ENCODE measurements at places on chromosomes 4 and X.

DNA sequence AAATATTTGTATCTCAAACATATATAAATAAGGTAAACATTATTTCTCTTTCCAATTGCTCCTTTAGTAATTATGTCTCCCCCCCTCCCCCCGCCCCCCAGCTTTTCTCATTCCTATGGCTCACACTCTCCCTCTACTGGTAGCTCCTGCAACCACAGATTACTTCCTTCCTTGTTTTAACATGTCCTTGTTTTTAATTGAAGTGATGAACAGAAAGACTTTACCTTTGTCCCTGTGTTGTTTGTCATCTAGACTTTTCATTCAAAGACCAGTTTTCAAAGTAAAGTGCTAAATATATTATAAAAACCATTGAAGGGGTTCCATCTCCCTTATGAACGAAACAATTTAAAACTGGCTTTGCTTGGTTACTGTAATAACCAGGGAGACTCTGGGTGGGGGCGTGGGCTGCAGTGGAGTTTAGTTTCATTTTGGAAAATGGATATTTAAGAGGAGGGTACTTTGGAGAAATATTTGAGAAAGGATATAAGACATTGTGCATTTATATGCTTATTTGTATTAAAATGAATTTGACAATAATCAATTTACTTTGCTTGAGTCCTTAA lies 352.9 kb downstream of the RAPGEF2 start:
- no peaks in the 10 kb centered on the region for H3K36me3 ChIP-seq
- H3K4me3 ChIP-seq = no peak overlapping the region
- no peak overlapping the region for H3K27ac ChIP-seq
- no peak for DNase-seq
- H3K27me3 ChIP-seq = peaks cover 9% of the 10 kb centered on the region

DNA sequence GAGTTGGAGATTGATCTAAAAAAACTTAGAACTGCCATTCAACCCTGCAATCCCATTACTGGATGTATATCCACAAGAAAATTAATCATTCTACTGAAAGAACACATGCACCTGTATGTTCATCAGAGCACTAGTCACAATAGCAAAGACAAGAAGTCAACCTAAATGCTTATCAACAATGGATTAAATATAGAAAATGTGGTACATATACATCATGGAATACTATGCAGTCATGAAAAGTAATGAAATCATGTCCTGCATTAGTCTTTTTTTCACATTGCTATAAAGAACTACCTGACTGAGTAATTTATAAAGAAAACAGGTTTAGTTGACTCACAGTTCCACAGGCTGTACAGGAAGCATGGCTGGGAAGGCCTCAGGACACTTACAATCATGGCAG lies 850.5 kb downstream of the TECRL start:
- no peaks in the 10 kb centered on the region for H3K27me3 ChIP-seq
- H3K27ac ChIP-seq = no peak overlapping the region
- H3K4me3 ChIP-seq = no peak overlapping the region
- no peaks in the 10 kb centered on the region for H3K4me1 ChIP-seq
- DNase-seq = no peak

DNA sequence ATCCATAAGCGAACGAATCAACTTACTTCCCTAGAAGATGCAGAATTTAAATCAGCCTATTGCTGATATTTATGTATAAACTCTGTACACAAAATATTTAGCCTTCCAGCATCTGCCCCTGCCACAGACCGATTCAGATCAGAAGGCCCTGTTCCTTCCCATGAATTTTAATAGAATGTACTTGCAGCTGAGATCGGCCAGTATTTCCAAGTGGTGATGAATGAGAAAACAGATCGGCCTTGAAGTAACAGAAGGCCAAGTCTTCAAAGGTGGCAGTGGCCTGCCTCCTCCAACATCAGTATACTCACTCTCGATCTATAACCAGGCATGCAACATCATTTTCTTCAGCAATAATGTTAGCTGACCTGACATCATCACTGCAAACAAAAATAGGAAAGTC lies 66.4 kb downstream of the PRKG2 start:
- H3K36me3 ChIP-seq = no peaks in the 10 kb centered on the region
- no peak overlapping the region for H3K27ac ChIP-seq
- H3K4me1 ChIP-seq = no peaks in the 10 kb centered on the region
- H3K4me3 ChIP-seq = no peak overlapping the region
- no peak for DNase-seq
- H3K27me3 ChIP-seq = no peaks in the 10 kb centered on the region

GRCh38 chrX:82141942-82142341 lies 940.0 kb downstream of the SH3BGRL start:
- no peaks in the 10 kb centered on the region for H3K27me3 ChIP-seq
- no peak overlapping the region for H3K4me3 ChIP-seq
- DNase-seq = peak; percentile 37
- H3K27ac ChIP-seq = peak overlapping the region; percentile 50

GRCh38 chr4:65437102-65437501 lies 233.2 kb downstream of the EPHA5 start:
- DNase-seq = no peak
- no peak overlapping the region for H3K4me3 ChIP-seq
- no peaks in the 10 kb centered on the region for H3K36me3 ChIP-seq
- no peaks in the 10 kb centered on the region for H3K4me1 ChIP-seq
- no peak overlapping the region for H3K27ac ChIP-seq
- no peaks in the 10 kb centered on the region for H3K27me3 ChIP-seq

GRCh38 chr4:109079201-109079600 lies 223.3 kb downstream of the COL25A1 start:
- no peak overlapping the region for H3K27ac ChIP-seq
- no peaks in the 10 kb centered on the region for H3K4me1 ChIP-seq
- peaks cover 10% of the 10 kb centered on the region for H3K27me3 ChIP-seq
- no peaks in the 10 kb centered on the region for H3K36me3 ChIP-seq
- no peak overlapping the region for H3K4me3 ChIP-seq

GRCh38 chrX:5638572-5638971 lies 590.1 kb downstream of the NLGN4X start:
- H3K27me3 ChIP-seq = no peaks in the 10 kb centered on the region
- no peak overlapping the region for H3K27ac ChIP-seq
- no peak overlapping the region for H3K4me3 ChIP-seq
- no peak for DNase-seq

- H3K27me3 ChIP-seq = no peaks in the 10 kb centered on the region
- no peak for DNase-seq
- no peaks in the 10 kb centered on the region for H3K36me3 ChIP-seq
Measured at GRCh38 chr4:181877329-181877848, 365.8 kb upstream of the TENM3 start.
